ENCODE measurements at places on chromosomes 7 and 10.

DNA sequence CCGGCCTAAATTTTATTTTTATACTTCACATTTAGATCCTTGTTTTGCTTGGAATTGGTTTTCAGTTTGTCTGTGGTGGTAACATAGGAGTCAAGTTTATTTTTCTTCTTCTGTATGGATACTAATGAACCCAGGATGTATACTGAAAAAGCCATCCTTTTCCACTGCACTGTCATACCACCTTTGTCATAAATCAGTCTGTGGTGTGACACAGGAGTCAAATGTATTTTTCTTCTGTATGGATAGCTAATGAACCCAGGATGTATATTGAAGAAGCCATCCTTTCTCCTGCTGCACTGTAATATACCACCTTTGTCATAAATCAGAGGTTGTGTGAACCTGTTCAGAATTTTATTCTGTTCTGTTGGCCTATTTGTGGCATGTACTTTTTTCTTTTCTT, 21.4 kb downstream of the VPS26A start:
- no peak for DNase-seq

GRCh38 chr7:110839866-110840265, 251.1 kb upstream of the LRRN3 start:
- DNase-seq: no peak

GRCh38 chr7:3486841-3487240, 185.8 kb downstream of the SDK1 start:
- DNase-seq: no peak

DNA sequence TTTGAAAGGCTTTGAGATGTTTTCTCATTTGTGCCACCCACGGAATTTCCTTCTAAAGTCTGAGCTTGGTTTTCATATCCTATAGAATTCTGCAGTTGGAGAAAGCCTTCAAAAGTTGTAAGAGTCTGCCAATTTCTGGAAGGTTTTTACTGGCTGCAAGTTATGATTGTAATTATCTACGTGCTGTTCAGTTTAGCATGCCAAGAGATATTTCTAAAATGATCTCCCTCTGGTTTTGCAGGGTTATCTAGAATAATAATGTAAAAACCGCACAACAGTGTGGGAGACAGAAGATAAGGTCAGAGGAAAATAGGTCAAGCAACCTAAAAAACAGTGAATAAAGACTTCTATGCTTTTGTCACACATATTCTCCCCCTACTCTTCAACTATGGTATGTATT, 69.3 kb downstream of the MTERF1 start:
- DNase-seq: no peak

DNA sequence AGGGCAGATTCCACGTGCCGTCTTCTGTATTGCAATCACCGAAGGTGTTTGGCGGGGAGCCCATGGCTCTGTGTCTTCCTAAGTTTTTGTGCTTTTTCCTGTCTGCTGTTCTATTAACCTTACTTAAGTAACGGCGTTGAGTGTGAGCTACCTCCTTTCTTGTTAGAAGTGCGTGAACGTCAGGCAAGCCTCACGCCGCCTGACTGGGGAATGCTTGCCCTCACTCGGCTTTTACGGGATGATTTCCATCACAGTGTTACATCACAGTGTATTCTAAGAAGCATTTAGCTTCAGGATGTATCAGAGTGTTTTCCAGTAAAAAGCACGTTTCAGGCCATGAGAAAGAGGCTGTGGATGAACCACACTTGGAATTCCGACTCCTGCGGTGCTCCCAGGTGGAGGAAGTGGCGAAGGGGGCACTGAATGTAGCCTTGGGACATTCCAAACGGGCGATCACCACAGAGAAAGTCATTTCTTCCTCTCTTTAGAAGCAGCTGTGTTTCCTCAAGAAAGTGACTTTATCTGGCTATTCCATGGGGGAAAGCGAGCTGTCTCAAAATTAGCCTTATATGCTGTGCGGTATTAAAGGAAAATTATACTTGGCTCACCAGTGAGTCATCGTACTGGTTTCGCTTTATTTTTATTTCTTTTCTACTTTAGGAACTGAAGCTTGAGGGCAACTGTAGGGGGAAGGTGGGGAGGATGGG, 290.7 kb downstream of the KLF6 start:
- no peak for DNase-seq

- no peak for DNase-seq
Measured at GRCh38 chr7:41046221-41046761, 656.6 kb downstream of the INHBA start.

DNA sequence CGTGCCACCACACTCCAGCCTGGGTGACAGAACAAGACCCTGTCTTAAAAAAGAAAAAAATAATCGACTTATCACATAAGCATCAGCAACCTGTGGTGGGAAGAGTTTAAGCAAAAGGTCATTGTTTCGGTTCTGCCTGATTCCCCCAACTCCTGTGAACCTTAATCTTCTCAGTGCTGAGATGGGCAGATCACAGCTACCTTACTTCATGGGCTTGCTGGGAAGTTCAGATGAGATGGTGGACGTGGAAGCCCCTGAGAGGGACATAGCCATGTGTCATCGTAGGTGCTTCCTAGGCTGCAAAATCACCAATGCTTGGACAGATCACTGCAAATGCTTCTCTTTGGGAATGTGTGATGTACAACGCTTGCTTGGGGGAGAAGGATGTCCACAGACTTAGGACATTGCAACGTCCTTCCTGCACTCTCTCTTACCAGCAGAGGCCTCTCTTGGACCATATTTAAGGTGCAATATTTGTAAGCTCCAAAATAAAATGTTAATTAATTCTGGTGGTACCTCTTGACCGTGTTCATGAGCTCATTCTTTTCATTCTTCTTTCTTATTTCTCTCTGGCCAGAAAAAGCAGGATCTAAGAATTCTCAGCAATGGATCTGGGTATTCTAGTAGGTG, 8.6 kb downstream of the GJD4 start:
- DNase-seq: no peak

GRCh38 chr10:132817701-132818211, 31.8 kb upstream of the NKX6-2 start:
- no peak for DNase-seq

GRCh38 chr10:133419211-133419950, 5.0 kb downstream of the SPRN start:
- DNase-seq: no peak

- DNase-seq: no peak
Measured at GRCh38 chr10:12707461-12708185, 293.9 kb downstream of the CCDC3 start.

All from CD4-positive, alpha-beta T cell treated with Interferon alpha-2 for 1 hour (primary cell).